Activated CD4-positive, alpha-beta T cell treated with anti-CD3 and anti-CD28 coated beads for 36 hours (primary cell): ENCODE measurements at places on chromosomes 2 and 18. TPM values are rescaled to one million over a fixed set of nuclear protein-coding genes. Genes with fewer than 3 reads are reported as not detected.
A peak's percentile ranks its signal among the peaks of the same experiment; 100 is the strongest.

The POTEF gene
- not detected for total RNA-seq

DNA sequence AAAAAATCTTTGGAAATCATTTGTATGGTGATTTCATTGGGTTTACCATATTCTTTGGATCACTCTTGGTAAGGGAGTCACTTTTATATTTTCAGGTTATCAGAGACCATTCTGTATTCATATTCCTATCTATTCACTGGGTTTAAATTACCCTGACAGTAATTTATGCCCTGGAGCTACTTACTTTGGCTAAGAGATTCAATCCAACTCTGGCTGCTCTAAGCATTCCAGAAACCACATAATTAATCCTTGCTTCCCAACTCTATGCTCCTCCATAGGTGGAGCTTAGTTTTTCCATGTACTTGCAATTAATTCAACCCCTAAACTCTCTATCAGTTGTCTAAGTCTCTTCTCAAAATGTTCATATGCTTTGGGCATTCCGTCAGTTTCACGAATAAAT is 336.3 kb downstream of the AGPS start:
- no peak for DNase-seq

DNA sequence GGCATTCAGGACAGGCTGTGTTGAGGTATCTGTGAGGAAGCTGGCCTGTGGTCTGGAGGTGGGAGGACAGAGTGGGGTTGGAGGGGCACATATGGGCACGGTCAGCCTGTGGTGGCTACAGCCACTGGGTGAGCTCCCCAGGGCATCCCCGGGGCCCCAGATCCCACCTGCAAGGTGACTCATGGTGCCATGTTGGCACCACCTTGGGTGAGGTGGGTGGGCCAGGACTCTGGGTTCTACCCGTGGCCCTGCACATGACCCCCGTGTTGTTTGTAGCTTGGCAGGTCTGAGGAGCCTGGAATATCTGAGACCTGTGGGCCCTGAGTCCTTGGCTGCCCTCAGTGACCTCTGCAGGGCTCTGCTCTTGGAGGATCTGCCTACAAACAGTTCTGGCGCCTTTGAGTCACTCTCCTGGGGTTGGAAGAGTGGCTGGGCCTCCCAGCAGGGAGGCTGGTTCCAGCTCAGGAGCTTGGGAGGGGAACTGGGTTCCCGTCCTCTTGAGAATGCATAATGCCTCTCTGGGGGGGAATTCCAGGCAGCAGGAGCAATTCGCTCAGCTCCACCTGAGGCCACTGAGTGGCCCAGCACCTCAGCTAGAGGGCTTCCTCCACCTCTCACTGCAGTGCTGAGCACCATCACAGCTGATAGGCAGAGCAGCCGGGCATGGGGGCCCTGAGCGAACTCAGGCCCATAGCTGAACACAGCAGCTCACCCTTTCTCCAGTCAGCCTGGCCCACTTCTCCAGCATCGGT is 105.1 kb downstream of the DYSF start:
- no peak for DNase-seq

- DNase-seq: no peak
Observed at GRCh38 chr2:44459739-44460138, 98.0 kb downstream of the CAMKMT start.

The TTC32 gene
- 8.8 TPM for total RNA-seq

The CAPN14 gene
- total RNA-seq: 0.51 TPM

The TRABD2A gene
- total RNA-seq: 42.2 TPM

The SGPP2 gene
- total RNA-seq: 9.4 TPM

The GKN2 gene
- total RNA-seq: not detected

- no peak for DNase-seq
Observed at GRCh38 chr2:24957221-24957620, 14.5 kb downstream of the DNAJC27 start.

- no peak for DNase-seq
Observed at GRCh38 chr2:241909769-241910168, 40.2 kb downstream of the RTP5 start.

DNA sequence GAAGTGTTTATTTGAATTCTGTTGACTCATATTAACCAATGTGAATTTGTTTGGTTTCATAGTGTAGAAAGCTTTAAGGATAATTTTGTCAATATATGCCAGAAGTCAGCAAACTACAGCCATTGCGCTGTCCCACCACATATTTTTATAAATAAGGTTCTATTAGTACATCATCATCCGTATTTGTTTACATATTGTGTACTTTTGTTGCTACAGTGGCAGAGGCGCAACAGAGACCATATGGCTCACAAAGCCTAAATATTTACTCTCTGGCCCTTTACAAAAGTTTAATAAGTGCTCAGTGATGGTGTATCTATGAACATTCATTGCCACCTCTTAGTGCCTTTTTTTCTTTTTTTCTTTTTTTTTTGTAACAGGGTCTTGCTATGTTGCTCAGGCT is 6.4 kb downstream of the ERLEC1 start:
- no peak for DNase-seq

The LHCGR gene
- total RNA-seq: not detected

DNA sequence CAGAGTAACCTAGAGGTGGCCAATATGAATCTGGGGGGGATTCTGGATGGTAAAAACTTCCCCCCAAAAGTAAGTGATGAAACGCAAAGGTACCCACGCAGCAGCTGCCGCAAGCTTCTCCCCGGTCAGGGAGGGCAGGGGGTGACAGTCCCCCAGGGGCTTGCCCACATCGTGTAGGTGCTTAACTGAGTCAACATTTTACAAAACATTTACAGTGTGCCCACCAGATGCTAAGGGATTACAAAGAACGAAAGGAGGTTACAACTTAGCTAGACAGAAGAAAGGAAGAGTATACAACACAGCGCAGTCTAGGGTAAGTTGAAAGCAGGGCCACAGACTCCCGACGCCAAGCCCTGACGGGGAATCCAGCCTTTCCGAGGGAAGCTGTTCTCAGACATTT is 45.6 kb downstream of the LPIN2 start:
- no peak for DNase-seq

The FNDC4 gene
- not detected for total RNA-seq

The C2orf72 gene
- total RNA-seq: 3.8 TPM

DNA sequence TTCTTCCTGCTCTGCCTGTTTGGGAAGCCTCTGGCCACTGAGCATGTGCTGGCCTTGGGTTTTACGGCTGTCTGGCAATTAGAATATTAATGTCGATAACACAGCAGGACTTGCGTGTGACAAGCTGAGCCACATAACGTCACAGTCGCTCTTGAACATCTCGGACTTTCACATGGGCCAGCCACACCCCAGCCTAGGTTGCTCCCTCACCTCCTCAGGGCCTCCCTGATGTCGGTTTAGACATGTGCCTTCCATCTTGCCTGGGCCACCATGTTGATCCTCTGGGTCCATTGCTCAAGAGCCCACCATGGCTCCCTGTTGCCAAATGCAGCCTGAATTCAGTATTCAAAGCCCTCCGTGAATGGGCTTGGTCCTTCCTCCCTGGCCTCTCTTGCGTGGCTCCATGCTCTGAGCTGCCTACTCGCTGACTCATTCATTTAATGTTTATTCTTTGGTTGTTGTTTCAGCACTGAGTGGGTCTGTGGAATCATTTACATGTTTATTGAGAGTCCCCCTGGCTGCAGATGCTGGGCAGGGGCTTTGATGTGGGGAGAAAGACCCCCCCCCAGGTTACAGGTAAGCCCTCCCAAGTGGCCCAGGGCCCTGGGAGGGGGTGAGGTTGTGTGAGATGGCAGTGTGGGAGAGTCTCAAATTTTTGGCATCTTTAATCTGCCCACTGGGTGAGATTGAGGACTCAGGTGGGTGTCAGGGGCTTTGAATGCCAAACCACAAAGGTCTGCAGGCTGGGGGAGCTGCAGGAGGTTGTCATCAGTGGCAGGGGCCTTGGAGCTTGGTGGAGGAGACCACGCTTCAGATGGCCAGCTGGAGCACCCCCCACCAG is 62.0 kb downstream of the ODC1 start:
- no peak for DNase-seq

- DNase-seq: no peak
Observed at GRCh38 chr2:19706332-19706731, 195.5 kb downstream of the TTC32 start.

DNA sequence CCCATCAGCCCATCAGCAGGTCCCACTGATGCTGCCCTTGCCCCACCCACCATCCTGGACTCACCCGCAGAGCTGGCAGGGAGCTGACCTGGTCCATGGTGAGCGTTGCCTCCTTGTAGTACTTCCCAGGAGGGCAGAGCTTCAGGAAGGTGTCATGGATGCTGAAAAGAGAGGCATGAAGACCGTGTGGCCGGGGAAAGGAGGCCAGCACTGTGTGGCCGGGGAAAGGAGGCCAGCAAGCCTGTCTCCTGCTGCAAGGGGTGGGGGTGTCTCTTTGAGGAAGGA is 11.9 kb downstream of the CIB4 start:
- DNase-seq: no peak

- DNase-seq: no peak
Observed at GRCh38 chr2:220764171-220764570, 807.9 kb downstream of the EPHA4 start.

GRCh38 chr18:28267878-28268625 is 91.1 kb upstream of the CDH2 start:
- no peak for DNase-seq

GRCh38 chr2:43460174-43460546 is 135.7 kb downstream of the THADA start:
- DNase-seq: no peak

DNA sequence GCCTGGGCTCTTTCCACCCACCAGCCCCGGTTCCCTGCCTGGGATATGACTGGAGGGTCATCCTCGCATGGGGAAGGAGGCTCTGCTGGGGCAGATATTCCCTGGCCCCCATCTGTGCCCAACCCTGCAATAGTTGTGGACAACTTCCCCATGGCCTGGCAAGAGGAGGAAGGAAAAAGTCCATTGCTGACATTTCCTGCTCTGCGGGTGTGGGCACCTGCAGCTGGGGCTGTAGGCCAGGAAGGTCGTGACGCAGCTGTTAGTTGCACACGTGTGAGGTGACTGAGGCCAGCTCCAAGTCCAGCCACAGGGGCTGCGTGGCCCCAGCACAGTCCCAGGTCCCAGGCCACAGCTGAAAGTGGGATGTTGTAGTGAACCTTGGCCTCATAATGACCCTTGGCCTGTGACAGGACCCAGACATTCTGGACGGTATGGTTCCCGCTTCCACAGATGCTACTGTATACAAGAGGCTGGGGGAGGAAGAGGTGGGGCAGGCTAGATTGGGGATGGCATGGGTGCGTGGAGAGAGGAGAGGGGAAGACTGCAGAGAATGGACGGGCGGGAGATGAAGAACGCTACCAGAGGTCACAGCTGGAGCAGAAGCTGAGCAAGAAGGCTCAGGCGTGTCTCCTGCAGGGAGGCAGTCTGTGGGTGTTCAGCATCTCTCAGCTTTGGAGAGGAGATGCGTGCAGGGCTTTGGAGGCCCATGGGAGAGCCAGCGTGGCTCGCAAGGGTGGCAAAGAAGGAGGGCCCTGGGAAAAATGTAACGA is 22.1 kb downstream of the OTOF start:
- DNase-seq: no peak

The C2orf80 gene
- total RNA-seq: not detected

DNA sequence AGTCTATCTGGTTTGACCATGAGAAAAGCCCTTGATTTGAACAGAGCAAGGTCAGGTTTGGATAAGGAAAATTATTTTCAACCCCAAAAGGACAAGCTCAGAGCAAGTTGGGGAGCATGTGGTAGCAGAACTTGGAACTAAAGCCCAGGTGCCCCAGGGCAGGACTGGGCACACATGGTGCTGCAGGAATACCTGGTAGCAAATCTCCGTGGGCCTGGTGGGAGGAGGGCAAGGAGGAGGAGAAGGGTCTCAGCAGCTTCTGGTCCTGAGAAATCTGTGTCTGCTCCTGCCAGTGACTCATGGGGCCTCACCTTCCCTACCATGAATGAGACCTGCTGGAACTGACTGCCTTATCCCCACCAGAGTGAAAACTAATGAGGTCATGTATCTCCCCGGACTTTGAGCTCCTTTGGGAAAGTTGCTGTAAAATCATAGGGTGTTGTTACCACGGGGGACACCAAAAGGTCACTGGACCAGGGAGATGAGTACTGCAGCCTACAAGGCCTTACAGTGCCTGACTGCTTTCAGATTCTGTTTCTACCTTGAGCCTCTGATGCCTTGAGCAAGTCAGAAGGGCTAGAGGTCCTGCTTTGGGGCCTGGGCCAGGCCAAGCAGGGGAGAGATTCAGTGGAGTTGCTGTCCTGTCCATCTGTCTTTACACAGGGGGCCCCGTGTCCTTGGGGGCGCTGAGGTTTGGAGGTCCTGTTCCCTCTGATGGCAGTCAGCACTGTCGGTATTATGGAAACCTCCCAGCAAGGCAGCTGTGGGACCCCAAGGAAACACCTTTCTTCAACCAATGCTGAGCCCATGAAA is 304.0 kb downstream of the MYCN start:
- DNase-seq: no peak

DNA sequence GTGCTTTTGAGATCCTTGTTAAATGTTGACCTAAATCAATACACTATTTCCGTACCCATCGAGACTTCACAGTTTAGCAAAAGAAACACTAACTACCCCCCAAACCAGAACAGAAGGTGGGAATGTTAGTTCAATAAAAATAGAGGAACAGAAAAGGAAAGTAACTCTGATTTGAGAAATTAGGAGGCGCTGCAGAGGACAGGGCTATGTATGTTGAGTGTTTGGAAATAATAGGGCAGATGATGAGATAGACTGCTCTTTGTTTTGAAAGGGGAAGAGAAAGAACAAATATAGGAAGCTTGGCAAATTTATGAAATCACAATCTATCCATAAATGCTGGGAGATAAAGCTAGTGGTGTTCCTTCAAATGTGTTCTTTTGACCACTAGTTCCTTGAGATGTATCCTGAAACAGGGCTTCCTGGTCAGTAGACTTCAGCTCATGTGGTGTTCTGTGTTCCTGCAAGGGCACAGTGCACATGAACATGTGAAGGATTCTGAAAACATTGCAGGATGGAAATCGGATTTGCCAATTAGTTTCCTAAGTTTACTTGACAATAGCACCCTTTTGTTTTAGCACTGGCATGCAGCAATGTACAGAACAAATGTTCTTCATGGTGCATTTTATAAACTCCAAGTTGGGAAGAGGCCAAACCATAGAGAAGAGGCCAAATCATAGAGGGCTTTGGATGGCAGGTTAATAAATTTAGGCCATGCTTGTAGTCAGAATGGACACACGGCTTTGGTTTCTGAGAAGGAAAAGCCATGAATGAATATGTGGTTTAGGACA is 39.8 kb downstream of the RHBDD1 start:
- DNase-seq: no peak

The HOXD10 gene
- not detected for total RNA-seq

- no peak for DNase-seq
Observed at GRCh38 chr2:12429779-12430406, 286.8 kb upstream of the TRIB2 start.

GRCh38 chr2:112691881-112692281 is 28.9 kb upstream of the NT5DC4 start:
- DNase-seq: peak; percentile 34

DNA sequence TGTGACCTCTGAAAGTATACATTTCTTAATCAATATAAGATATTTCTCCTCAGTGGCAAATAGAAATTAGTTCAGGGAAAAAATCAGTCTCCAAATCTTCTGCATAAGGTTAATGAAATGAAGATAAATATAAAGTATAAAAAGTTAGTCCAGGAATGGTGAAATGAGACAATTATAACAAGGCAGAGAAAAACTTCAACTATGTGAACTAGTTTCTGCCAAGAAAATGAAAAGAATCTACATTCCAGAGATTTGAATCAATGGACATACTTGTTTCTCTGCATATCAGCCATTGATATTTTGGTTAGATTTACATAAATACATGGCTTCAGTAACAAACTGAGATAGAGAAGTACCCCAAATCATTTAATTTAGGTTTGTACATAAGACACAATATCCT is 249.0 kb downstream of the EXOC6B start:
- no peak for DNase-seq
